ENCODE measurements at places on chromosomes 2 and 18.

DNA sequence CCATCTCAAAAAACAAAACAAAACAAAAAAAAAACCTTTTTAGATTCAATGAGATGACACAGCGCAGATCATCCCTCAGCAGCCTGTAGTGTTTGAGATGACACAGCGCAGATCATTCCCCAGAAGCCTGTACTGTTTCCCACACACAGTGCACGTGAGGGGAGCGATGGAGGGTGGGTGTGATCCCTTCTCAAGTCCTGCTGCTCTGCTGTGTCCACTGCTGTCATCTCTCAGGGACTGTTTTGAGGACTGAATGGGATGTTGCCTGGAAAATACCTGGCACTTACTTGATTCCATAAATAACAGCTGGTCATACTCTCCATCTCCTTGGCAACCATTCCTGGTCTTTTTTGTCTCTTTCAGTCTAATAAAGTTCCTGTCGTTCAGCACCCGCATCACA lies 25.7 kb downstream of the TGOLN2 start:
- no peak for DNase-seq
- no peaks in the 10 kb centered on the region for H3K27me3 ChIP-seq
- H3K27ac ChIP-seq: no peak overlapping the region
- no peaks in the 10 kb centered on the region for H3K4me1 ChIP-seq
- no peak overlapping the region for H3K4me3 ChIP-seq

DNA sequence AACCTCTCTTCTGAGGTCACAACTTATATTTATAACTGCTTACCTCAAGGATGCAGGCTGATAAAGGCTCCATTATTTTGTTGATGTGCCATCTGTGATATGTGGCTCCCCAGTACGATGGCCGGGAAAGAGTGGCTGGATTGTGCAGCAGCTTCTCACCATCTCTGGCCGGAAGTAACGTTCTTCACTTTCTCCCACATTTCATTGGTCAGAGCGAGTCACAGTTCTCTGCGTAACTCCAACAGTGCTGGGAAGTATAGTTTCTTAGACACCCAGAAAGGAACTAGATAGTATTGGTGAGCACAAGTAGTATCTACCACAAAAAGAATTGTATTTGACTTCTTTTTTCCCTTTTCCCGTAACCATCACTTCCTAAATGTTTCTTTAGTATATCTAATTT lies 28.7 kb downstream of the ZSWIM2 start:
- no peak for DNase-seq
- no peak overlapping the region for H3K27ac ChIP-seq
- no peak overlapping the region for H3K4me3 ChIP-seq

- no peak overlapping the region for H3K4me3 ChIP-seq
- no peak overlapping the region for H3K27ac ChIP-seq
- peaks cover 3% of the 10 kb centered on the region for H3K4me1 ChIP-seq
- H3K27me3 ChIP-seq: no peaks in the 10 kb centered on the region
- no peak for DNase-seq
These were observed 104.8 kb downstream of the MAP4K4 start for GRCh38 chr2:101802329-101802728.

DNA sequence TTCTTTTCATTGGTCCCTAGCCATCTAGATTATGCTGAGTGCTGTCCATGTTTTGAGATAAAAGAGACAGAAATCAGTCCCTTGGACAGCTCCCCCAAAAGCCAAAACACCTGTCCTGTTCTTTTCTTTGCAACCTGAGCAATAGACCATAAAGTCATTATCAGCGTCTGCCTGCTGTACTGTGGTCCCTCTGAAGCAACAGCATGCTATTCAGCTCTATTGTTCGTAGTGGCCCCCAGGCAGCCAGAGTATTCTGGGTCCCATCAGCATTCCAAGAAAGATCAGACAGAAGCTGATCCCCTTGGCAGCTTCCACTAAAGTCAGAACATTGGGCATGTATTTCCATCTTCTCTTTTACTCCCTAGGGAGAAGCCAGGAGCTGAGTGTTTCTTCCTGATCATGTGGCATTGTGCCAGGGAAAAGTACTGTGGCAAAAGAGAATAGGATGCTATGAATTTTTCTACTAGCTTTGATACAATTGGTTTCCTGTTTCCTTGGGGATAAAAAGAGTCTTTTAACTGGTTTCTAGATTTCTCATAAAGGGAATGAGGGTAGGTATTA lies 33.6 kb upstream of the ZSWIM2 start:
- no peaks in the 10 kb centered on the region for H3K27me3 ChIP-seq
- no peak overlapping the region for H3K4me3 ChIP-seq
- DNase-seq: no peak
- no peaks in the 10 kb centered on the region for H3K36me3 ChIP-seq
